Activated naive CD4-positive, alpha-beta T cell treated with anti-CD3 and anti-CD28 coated beads, Interleukin-2, amount 50 U/mL, for 72 hours (primary cell): ENCODE measurements at places on chromosomes 7 and 10.

DNA sequence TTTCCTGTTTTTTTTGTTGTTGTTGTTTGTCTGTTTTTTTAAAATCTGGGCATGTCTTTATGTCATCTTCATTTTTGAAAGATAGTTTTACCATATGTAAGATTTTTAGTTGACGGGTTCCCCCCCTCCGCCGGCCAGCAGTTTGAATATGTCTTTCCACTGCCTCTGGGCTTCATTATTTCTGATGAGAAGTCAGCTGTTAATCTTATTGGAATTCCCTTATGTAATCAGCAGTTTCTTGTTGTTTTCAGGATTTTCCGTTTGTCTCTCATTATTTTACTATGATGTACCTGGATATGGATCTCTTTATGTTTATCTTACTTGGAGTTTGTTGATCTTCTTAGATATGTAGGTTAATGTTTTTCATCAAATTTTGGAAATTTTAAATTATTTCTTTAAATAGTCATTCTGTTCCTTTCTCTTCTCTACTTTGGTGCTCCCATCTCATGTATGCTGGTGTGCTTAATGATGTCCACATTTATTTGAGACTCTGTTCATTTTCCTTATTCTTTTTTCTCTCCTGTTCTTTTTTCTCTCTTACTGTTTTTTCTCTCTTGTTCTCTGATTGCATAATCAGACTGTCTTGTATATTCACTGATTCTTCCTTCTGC lies 9.7 kb downstream of the EXOC6 start:
- no peak for DNase-seq

DNA sequence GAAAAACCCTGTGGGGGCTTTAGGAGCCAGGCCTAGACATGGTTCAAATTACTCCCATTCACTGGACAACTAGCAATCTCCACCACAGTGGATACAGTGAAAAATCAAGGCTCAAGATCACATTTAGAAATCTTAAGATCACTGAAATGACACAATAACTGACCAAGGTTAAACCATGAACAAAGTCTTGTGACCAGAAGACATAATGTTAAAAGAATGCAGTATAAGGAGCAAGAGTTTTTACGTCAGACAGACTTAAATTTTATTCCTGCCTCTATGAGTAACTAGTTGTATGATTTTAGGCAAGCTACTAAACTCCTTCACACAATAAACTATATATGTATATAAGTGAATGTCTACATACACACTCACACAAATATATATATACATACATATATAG lies 68.5 kb downstream of the MICU1 start:
- no peak for DNase-seq

GRCh38 chr10:4568731-4569130 lies 257.3 kb upstream of the AKR1E2 start:
- DNase-seq: no peak

- DNase-seq: no peak
Measured at GRCh38 chr10:132713421-132714095, 72.4 kb downstream of the NKX6-2 start.

GRCh38 chr10:79932307-79932706 lies 16.6 kb downstream of the SFTPD start:
- no peak for DNase-seq

DNA sequence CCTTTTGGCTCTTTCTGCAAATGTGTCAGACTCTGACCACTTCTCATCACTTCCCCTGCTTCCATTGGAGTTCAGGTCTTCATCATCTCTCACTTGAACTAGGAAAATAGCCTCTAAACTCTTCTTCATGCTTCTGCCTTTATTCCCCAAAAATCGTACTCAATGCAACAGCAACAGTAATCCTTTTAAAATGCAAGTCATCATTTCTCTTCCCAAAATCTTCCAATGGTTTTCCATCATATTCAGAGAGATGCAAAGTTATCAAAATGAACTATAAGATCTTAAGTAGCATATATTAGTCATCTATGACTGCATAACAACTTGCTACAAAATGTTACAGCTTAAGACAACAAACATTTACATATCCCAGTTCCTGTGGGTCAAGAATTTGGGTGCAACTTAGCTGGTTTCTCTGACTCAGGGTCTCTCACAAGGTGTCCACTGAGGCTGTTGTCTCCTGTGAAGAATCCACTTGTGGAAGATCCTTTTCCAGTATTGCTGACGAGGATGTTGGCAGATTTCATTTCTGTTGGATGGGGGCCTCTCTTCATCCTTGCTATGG lies 31.0 kb upstream of the ETV1 start:
- DNase-seq: no peak

- no peak for DNase-seq
Measured at GRCh38 chr7:93558705-93559614, 15.6 kb downstream of the CALCR start.

DNA sequence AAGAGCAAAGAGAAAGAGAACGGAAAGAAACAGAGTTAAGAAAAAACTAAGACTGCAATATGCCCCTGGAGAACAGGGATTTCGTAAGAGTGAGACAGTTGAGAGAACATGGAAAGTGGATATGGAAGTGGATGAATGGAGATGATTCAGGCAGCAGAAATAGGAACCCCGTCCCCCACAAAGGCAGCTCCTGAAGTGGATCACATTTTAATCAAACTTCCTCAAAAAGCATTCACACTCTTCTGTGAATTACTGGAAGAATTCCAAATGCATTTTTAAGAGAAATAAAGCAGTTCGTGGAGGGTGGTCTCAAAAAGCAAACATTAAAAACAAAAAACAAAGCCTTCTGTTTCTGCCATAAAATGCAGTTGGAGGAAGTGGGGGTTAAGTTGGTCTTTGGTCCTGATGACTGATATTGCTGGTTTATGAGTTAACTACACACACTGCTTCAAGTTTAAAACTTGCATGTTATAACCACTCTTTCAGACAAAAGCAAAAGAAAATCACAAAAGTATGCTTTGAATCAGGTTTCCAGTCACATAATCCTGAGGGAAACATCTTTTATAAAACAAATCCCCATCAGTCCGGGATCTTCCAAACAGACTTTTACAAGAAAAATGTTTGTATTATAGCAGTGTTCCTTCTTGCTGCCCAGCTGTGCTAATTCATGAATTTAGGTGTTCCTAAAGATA lies 214.3 kb downstream of the FANK1 start:
- DNase-seq: no peak

DNA sequence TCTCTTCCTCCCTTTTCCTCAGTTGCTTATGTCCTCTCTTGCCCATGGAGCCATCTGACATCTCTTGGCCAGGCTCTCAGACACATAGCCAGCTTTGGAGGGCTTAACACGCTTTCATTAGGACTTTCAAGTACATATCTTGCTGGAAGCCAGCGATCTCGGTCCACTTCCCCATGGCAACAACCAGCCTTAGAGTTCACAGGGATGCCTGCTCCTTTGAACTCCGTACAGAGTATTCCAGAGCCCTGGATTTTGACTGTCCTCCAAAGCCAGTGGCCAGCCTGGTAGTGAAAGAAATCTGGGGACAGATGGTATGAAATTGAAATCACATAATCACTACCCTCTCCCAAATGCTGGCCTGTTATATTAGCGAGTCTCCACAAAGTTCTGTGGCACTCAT lies 370.5 kb upstream of the NPVF start:
- DNase-seq: no peak

- no peak for DNase-seq
Measured at GRCh38 chr7:24914465-24914859, 65.5 kb downstream of the OSBPL3 start.

DNA sequence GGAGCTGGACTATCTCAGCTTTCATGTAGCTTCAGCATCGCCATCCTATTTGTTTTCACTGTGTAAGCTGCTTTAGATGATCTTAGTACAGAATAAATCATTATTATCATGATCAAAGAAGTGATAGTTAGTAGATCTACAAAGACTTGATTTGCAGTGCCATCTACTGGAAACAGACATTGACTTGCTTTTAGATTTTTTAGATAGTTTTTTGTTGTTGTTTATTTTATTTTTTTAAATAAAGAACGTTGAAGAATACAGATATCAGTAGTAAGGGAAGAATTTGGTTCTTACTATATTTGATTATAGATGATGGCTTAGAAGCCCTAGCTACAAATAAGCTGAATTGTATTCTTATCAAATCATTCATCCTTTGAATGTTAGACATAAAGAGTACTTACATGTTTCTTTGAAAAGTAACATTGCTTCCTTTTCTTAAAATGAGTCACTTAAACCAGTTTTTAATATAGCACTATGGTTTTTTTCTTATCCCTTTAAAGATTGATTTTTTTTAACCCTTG lies 6.3 kb upstream of the SFMBT2 start:
- no peak for DNase-seq

DNA sequence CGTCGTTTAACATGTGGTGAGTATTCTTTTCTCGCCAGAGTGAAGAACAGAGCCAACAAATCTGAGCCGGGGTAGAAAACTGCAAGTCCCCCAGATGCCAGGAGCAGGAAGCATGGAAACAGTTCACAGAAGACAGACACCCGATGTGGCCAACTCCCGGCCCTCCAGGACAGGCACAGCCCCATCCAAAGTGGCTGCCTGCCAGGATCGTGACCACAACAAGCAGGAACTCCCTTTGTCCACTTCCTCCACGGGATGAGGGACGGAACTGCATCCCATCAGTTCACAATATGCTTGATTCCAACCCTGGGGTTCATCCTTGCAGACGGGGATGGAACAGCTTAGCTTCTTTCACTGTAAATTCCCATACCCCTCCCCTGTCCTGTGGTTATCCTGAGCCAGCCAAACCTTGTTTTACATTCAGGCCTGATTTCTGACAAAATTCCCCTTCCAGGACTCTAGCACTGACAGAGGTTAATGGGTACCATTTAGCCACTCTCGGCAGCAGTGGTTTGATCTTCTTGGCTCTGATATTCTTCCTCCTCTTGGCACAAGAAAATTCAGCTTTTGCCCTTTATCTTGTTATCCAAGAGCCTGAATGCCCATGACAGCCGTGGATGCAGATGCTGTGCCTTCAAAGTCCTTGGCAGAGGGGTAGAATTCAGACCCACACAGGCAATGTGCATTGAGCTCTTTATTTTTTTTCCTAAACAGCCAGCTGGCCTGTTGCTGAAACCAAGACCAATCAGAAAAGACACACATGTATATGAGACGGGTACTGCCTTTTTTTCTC lies 105.5 kb upstream of the FAM204A start:
- DNase-seq: no peak

DNA sequence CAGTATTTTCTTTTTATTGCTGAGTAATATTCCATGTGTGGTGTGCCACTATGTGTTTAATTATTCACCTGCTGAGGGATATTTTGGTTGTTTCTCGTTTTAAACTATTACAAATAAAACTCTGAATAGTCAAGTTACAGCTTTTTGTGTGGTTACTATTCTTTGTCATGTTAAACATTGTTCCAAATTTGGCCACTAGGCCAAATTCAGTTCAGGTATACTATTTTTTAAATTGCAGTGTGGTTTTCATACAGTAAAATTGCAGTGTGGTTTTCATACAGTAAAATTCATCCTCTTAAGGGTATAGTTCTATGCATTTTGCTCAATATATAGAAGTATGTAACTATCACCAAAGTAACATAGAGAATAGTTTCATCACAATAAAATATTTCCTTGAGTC lies 97.4 kb upstream of the FAM3C start:
- DNase-seq: no peak

DNA sequence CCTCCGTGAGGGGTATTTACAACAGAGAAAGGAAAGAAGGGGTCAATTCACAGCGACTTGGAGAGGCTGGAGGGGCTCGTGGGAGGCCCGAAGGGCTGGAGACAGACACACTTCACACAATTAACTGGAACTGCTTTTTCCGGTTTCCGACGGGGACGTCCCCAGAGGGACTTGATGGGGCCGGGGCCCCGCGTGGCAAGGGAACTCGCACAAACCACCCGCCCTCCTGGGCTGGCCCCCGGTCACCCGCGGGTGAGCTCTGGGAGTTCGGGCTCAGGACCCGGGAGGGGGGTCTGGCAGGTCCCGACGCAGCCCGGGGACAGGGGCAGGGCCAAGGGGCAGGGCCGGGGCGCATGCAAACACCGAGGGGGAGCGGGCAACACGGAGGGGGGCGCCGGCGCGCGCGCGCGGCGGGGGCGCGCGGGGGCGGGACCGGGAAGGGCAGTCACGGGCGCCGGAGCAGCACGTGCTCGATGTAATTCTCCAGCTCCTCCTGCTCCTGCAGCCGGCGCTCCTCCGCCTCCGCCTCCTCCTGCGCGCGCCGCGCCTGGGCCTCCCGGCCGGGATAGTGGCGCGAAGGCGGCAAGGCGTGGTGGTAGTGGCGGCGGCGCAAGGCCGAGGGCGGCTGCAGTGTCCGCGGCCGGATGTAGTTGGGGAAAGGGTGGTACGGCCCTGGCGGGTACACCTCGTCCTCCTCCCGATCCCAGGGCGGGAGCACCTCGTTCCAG lies 2.7 kb downstream of the VGF start:
- no peak for DNase-seq

DNA sequence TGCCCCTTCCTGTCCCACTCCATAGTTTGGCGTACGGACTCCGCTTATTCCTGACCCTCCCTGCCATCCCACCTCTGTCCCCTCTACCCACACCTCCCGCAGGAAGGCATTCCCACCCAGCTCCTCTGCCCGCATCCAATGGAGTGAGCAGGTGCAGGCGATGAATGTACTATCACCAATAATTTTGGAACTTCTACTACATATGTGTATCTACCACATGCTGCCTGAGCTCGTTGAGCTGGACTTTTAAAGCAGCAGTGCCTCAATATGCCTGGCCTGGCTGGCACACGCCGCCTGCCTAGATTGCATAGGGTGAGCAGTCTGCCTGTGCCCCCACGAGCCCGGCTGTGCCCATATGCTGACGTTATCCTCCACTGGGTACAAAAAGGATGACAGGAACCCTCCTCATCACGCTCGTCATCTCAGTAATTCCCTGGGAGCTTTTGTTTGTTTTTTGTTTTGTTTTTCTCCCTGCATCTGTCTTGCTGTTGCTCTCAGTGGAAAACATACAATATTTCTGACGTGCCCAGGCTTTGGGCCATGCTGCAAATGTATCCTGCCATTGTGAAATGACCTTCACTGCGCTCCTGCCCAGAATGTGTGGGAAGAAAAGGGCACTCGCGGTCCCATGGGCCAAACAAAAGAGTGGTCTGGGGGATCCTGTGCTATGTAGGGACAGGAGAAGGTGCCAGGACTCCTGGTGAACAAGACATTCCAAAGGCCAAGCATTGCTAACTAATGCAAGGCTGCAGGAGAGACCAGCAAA lies 302.8 kb downstream of the PTPRN2 start:
- no peak for DNase-seq

DNA sequence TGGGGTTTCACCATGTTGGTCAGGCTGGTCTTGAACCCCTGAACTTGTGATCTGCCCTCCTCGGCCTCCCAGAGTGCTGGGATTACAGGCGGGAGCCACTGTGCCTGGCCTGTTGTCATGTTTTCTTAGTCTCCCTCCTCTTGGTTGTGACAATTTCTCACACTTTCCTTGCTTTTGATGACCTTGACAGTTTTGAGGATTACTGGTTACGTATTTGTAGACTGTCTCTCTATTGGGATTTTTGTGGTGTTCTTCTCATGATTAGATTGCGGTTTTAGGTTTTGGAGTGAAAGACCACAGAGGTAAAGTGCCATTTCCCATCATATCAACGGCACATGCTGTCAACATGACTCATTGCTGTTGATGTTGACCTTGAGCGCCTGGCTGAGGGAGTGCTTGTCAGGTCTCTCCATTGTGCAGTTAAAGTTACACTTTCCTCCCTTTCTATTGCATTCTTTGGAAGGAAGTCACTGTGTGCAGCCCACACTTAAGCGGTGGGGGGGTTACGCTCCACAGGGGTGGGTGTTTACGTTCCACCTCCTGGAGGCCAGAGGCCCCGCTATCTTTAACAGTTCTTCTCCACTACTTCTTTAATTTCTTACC lies 10.8 kb downstream of the NEURL1 start:
- DNase-seq: peak; percentile 38
